ENCODE measurements at places on chromosomes 2 and 18.

DNA sequence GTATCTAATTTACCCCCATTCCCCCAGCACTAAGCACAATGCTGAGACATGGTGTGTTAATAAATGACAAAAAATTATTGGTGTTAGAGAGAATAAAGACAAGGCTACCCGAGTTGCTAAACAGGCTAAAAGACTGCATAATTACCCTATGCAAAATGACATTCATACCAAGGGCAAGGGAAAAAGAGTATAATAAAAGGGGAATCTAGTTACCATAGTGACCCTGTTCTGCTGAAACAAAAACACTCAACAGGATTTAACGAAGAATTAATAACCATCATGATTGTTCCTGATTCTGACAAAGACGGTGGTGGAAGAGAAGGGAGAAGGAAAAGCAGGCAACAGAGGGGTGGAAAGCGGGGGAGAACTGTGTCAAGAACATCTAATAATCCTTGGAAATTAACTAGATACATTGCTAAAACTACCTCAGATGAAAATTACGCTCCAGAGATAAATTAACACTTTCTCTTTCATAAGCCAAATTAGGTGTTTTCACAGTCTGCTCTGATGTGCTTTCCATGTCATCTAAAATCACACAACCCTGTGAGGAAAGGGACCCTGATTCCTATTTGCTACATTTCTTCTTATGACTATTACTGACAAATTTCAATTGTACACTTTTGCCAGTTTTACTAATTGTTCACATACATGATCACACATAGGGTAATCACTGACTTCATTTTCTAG, 25.5 kb downstream of the TTR start:
- DNase-seq, result no peak

DNA sequence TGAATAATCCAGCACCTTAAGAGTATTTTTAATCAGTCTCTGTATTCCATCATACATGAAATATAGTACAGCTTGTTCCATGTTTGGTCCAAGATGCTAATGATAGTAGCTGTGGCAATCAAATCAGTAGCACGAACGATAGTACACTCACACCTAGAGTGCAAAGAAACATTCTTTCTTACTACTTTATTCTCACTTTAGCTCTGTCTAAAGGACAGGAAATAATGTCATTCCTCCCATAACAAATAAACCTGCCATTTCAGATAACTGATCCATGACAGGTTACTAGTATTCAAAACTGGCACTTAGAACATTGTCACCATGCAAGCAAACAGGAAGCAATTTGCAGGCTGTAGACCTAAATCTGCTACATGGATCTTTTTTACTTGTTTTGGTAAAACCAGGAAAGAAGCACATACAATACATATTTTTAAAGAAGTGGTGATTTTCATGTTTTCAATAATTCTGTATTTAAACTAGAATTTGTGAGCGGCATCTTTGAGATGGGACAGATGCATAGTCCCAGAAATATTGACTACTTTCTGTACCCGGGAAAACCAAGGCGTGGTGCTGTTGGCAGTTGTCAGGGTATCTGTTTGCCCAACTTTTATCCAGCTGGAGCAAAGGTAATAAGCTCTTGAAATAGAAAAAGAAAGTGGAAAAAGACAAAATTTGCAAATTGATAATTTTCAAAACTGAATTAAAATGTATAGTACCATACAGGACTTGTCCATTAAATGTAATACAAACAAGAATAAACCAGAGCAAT, 49.5 kb downstream of the IKZF2 start:
- no peak for DNase-seq

- DNase-seq, result peak; percentile 33
Measured at GRCh38 chr2:68846091-68846490, 25.1 kb downstream of the BMP10 start.

- no peak for DNase-seq
Measured at GRCh38 chr18:5180254-5180653, 16.8 kb downstream of the AKAIN1 start.

- DNase-seq, result no peak
Measured at GRCh38 chr2:150351922-150352321, 135.5 kb downstream of the RND3 start.

- no peak for DNase-seq
Measured at GRCh38 chr2:212156088-212156487, 382.5 kb downstream of the ERBB4 start.

GRCh38 chr18:1797235-1797634, 774.1 kb downstream of the METTL4 start:
- no peak for DNase-seq

Measured in GM23248 (cell line).